SJSA1 (cell line): ENCODE measurements at places on chromosomes 4 and X. TPM values are rescaled to one million over a fixed set of nuclear protein-coding genes. Genes with fewer than 3 reads are reported as not detected.
A peak's percentile ranks its signal among the peaks of the same experiment; 100 is the strongest.

The GC gene
- total RNA-seq, result not detected in 2 replicates

- no peaks in the 10 kb centered on the region for H3K27me3 ChIP-seq
- no peaks in the 10 kb centered on the region for H3K36me3 ChIP-seq
- H3K4me3 ChIP-seq, result no peak overlapping the region
Measured at GRCh38 chr4:104128850-104129213, 365.9 kb downstream of the CXXC4 start.

The KDM6A gene
- 11.9 and 20.8 TPM in 2 replicates for total RNA-seq

GRCh38 chrX:48897157-48897624, 377 bp downstream of the TIMM17B start:
- no peaks in the 10 kb centered on the region for H3K27me3 ChIP-seq
- peak overlapping the region; percentile 57 for H3K4me3 ChIP-seq
- DNase-seq, result peak; percentile 78
- peak overlapping the region; percentile 54 for H3K27ac ChIP-seq
- H3K4me1 ChIP-seq, result peaks cover 1% of the 10 kb centered on the region
- peaks cover 23% of the 10 kb centered on the region for H3K36me3 ChIP-seq

DNA sequence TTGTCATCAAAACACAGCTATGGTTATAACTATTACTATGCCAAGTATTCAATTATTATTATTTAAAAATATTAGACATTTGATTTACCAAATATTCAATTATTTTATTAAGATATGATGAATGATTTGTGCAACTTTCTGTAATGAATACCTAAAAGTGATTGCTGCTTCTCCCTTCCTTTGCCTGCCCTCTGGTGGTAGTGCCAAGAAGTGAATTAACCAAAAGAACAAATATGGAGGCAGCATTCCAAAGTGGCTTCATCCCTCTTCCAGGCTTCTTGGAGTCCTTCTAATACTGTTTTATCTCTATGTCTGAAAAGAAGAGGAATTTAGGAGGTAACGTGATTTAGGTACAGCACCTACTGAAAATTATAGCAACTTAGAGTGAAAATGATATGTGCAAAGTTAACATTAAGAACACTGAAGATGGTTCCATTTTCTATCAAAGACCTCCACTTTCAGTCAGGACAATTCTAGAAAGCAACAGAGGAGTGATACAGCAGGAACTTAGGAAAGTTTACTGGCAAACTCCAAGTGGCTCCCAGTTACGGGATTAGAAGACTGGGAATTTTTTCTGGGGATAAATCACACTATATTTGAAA, 43.0 kb downstream of the ENPEP start:
- H3K4me1 ChIP-seq, result peaks cover 9% of the 10 kb centered on the region
- H3K36me3 ChIP-seq, result no peaks in the 10 kb centered on the region; the same call in 1 of the 2 replicates
- no peak overlapping the region for H3K27ac ChIP-seq
- H3K4me3 ChIP-seq, result no peak overlapping the region
- no peaks in the 10 kb centered on the region for H3K27me3 ChIP-seq

GRCh38 chr4:127555106-127555505, 77.7 kb upstream of the INTU start:
- no peaks in the 10 kb centered on the region for H3K36me3 ChIP-seq
- H3K4me1 ChIP-seq, result no peaks in the 10 kb centered on the region
- H3K4me3 ChIP-seq, result no peak overlapping the region
- H3K27ac ChIP-seq, result no peak overlapping the region

GRCh38 chrX:72062916-72063315, 68.8 kb downstream of the RTL5 start:
- DNase-seq, result no peak
- H3K27me3 ChIP-seq, result no peaks in the 10 kb centered on the region
- peaks cover 25% of the 10 kb centered on the region for H3K4me1 ChIP-seq
- no peak overlapping the region for H3K27ac ChIP-seq
- no peak overlapping the region for H3K4me3 ChIP-seq
- H3K36me3 ChIP-seq, result no peaks in the 10 kb centered on the region

The CPEB2 gene
- total RNA-seq, result 0.91 and 1.6 TPM in 2 replicates

The BBS7 gene
- total RNA-seq, result 18.8 and 33.2 TPM in 2 replicates

DNA sequence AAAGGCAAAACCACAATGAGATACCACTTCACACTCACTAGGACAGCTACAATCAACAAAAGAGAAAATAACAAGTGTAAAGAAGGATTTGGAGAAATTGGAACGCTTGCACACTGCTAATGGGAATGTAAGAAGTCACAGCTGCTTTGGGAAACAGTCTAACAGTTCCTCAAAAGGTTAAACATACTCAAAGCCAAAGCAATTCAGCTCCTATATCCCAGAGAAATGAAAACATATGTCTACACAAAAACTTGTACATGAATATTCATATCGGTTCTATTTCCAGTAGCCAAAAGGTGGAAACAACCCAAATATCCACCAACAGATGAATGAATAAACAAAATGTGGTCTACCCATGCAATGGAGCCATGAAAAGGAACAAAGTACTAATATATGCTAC, 64.0 kb downstream of the TEC start:
- no peak overlapping the region for H3K27ac ChIP-seq
- no peaks in the 10 kb centered on the region for H3K27me3 ChIP-seq
- H3K4me1 ChIP-seq, result no peaks in the 10 kb centered on the region
- H3K4me3 ChIP-seq, result no peak overlapping the region
- no peaks in the 10 kb centered on the region for H3K36me3 ChIP-seq

DNA sequence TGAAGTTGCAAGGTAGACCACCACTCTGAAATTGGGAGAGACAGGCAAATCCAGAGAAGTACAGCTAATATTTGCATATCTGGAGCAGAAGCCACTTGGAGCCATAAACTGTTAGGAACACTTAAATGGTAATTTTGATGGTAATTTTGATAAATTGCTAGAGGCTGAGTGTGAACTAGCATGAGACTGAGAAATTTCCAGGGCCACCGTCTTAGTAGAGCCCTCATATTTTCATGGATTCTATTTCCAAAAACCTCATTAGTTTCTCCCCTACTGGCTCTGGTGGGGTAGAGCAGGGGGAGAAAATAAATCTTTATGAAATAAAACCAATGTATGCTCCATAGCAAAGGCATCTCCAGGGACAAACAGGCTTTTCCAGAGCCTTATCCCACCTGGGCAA, 429.4 kb upstream of the DIPK2B start:
- no peaks in the 10 kb centered on the region for H3K27me3 ChIP-seq
- no peak for DNase-seq
- H3K4me3 ChIP-seq, result no peak overlapping the region
